Progenitor cell of endocrine pancreas (in vitro differentiated cells): ENCODE measurements at places on chromosomes 5 and 9. TPM values are rescaled to one million over a fixed set of nuclear protein-coding genes. Genes with fewer than 3 reads are reported as not detected.

DNA sequence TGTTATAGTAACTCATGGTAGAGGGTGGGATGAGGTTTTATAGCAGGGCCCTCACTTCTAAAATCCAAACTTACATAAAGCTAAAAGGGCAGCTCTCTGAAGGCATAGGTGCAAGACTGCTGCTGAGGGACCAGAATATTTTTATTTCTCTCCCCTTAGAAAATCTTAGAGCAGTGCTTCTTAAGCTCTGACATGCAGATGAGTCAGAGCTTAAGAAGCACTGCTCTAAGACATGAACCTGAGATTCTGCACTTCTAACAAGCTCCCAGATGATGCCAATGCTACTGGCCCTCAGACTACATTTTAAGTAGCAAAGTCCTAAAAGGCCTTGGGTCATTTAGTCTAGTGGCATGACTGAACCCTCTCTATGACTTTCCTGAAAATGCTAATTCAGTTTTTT lies 97.6 kb upstream of the SPRY4 start:
- no peak for DNase-seq

The PTCD2 gene
- total RNA-seq: 8.9 and 13.5 TPM in 2 replicates

GRCh38 chr9:137217276-137218211 lies 4.5 kb downstream of the RNF208 start:
- no peak for DNase-seq

The ZNF366 gene
- total RNA-seq: not detected in 2 replicates

The SLC22A4 gene
- total RNA-seq: 0.48 TPM in 1 of 2 replicates, not detected in the other

The SMIM33 gene
- total RNA-seq: not detected in 2 replicates

- no peak for DNase-seq
Measured at GRCh38 chr9:124840300-124840833, 12.9 kb upstream of the WDR38 start.

- DNase-seq: no peak
Measured at GRCh38 chr9:133805876-133806622, 67.9 kb upstream of the SARDH start.

DNA sequence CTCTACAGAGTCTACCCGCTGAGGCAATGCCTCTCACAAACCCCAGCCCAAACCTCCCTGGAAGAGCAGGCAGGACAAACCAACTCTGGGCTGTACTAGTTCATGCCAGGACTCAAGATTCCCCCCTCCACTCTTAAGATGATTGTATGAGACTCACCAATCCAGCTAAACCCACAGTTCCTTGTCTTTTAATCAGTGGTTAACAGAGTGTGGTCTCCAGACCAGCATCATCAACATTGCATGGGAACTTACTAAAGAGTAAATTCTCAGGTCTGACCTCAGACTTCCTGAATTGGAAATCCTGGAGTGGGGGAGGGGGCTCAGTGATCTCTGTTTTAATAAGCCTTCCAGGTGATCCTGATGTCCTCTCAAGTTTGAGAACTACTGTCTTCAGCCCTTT lies 240.9 kb downstream of the GAS1 start:
- DNase-seq: no peak
